ENCODE measurements at places on chromosomes 12 and 14.
A peak's percentile ranks its signal among the peaks of the same experiment; 100 is the strongest.

GRCh38 chr14:77028384-77029231 is at the start of gene IRF2BPL:
Gene IRF2BPL (minus strand): TSS chr14:77028708. CDS start chr14:77027792, 916 bp downstream.
- DNase-seq = peak; percentile 94

DNA sequence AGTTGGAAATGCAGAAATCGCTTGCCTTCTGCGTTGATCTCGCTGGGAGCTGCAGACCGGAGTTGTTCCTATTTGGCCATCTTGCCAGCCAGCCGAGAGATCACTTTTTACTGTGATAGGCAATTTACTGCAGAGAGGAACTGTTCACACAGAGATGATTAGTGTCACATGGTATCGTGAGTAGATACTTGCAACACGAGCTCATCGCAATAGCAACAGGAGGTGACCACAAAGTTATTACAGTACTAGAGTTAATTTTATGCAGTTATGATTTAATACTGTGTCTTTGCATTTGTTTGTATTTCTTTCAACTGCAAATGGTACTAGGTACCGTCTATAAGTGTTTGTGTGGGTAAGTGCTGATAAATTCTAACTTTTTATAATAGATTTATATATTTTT is 27.8 kb downstream of the NOPCHAP1 start:
- no peak for DNase-seq

- DNase-seq = no peak
Measured at GRCh38 chr14:54815515-54815914, 87.1 kb downstream of the GCH1 start.

DNA sequence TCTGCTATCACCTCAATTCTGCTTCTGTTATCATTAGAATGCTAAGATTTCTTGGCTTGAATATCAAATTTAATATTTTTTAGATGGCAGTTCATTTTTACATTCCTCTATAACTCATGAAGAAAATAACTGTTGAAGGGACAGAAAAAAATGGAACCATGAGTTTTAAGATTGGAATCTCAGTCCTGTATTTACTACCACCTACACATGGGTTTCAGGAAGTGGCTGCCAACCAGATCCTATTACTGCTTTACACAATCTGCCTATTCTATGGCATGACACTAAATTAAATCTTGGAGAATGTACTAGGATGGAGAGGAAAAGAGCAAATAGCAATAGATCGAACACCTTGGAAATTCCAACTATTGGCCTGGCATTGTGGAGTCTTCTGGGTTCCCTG is 140.8 kb downstream of the DUSP6 start:
- DNase-seq = no peak
